ENCODE measurements at places on chromosomes 7 and 10.
A peak's percentile ranks its signal among the peaks of the same experiment; 100 is the strongest.

DNA sequence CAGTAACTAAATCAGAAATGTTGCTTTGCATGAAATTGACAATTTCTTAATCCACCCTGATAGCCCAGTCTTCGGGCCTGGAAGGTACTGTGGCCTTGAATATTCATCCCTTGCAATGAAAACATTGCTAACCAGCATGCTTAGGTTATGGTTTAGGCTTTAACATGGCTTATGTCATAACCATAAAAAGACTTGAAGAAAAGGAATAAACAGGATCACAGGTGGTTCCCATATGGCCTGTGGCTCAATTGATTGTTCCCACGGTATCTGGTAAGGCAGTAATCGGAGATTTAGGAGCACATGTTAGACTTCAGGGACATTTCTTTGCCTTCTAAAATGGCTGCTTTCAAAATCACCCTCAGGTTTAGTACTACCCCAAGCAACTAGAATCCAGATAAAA, 139.5 kb downstream of the ST7 start:
- no peak for DNase-seq

DNA sequence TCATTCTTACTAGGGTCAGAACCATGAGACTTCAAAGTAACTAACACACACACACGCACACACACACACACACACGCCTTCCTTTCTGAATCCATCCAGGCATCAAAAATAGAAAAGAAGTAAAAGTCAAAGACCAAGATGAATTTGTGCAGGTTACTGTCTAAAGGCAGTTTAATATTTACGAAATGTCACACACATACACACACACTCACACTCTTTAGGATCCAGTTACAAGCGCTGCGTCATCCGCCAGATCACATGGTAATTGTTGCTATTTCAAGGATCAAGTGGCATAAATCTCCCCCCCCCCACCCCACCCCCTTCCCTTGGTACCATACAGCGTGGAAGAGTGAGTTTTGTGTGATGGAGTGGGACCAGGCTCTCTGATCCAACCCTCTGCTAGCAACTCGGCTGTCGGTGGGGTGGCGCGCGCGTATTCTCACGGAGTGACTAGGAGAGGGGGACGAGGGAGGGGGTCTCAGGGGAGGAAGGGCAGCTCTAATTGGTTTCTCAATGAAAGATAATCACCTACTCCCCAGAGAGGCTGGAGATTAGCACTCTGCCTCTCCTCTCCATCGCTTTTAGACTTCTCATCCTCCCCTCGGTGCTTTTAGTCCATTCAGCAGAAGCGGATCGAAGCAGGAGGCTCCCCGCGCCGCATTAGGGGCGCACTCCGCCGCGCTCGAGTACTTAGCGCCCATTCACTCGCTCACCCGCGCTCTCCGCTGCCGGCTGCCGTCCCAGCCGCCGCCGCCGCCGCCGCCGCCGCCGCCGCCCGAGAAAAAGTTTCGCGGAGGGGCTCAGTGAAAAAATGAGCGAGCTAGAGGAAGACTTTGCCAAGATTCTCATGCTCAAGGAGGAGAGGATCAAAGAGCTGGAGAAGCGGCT, 83.5 kb upstream of the PRKG1 start:
- peak; percentile 57 for DNase-seq

DNA sequence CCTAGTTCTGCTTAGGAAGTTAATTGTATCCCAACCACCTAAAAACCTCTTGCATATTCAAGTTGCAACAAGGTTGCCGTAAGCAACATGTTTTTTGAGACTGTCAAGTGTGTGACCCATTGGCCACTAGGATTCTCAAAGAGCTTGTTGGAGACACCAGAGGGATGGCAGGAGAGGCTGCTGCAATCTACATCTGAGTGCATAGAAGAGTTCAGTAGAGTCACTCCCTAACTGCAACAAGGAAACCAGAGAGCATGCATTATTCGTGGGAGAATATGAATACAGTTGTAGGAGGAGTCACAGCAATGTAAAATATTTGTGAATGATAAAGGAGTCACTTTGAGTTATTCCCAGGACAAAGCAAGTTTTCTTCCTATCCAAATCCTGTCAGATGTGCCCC, 538.6 kb downstream of the TNS3 start:
- DNase-seq = no peak

- peak; percentile 78 for DNase-seq
These were observed 2.5 kb upstream of the ZNF22 start for GRCh38 chr10:44998146-44998631.

- DNase-seq = no peak
These were observed 3.0 kb downstream of the CALN1 start for GRCh38 chr7:72408966-72409637.

DNA sequence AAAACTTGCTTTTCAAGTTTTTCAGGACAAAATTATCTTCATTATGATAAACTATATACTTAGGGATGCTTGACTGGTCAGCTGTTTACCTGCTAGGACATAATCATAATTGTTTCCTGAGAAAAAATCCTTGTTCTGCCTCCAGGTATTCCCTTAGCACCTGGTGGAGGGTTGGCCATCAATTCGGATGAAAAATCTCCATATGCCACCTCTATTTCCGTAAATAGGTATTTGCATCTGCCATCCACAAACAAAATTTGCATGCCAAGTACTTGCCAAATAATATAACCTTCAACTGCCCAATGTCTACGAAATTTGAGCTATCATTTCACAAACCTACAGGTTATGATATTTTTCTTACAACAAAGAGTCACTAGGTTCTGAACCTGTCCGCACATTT, 126.2 kb downstream of the RNF133 start:
- DNase-seq = no peak

- DNase-seq = no peak
These were observed 70.2 kb downstream of the ABCC2 start for GRCh38 chr10:99852481-99853213.

DNA sequence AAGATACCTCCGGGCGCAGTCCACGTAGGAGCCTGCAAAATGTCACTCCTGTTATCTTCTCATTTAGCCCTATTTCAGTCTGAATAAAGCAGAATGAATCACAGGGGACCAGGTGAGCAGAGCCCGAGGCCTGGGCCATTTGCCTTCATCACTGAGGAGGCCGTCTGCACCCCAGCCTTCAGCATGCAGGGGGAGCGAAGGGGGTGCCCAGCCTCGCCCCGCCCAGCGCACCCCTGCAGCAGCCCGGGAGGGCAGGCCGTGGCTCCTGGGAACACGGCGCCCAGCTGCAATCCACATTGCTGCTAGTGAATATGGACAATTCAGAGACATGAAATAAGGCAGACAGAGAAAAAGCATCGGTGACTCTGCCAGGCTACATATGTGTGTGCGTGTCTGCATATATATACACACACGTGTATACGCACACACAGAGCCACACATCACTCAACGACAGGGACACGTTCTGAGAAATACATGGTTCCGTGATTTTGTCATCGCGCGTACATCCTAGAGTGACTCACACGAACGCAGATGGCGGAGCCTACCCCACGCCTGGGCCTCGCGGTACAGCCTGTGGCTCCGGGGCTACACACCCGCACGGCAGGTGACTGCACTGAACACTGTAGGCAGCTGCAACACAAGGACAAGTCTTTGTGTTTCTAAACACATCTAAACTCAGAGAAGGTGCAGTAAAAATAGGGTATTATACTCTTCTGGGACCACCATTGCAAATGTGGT, 15.2 kb upstream of the ELFN1 start:
- no peak for DNase-seq

DNA sequence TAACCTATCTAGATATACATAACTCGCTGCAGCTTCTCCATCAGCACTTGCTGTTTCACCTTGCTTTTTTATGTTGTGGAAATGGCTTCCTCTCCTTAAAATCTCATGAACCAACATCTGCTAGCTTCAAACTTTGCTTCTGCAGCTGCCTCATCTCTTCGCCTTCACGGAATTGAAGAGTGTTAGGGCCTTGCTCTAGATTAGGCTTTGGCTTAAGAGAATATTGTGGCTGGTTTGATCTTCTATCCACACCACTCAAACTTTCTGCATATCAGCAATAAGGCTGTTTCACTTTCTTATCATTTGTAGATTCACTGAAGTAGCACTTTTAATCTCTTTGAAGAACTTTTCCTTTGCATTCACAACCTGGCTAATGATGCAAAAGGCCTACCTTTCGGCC, 49.2 kb upstream of the AGR3 start:
- DNase-seq = no peak

GRCh38 chr7:11315666-11316258, 342.1 kb downstream of the PHF14 start:
- no peak for DNase-seq

DNA sequence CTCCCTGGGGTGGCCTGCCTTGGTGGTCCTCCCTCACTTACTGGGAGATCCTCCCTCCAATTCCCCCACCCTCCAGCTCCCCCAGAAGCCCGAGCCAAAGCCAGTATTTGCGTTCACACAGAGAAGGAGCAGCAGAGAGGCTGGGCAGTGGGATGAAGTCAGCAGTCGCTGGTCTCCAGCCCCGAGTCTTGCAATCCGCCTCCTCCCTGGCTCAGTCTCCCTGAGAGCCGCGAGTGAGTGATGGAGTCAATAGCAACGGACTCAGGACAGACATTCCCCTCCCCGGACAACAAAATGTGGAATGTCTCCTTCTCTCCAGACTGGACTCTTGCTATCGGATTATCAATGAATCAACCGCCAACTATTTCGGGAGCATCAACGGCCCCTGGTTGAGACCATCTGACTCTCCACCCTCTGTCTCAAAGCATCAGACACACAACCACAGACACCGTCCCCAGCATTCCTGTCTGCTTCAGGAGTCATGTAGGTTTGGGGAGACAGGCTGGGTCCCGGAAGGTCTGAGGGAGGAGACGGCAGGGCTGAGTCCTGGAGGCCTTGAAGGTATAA, 178.4 kb downstream of the SH3PXD2A start:
- DNase-seq = peak; percentile 79

DNA sequence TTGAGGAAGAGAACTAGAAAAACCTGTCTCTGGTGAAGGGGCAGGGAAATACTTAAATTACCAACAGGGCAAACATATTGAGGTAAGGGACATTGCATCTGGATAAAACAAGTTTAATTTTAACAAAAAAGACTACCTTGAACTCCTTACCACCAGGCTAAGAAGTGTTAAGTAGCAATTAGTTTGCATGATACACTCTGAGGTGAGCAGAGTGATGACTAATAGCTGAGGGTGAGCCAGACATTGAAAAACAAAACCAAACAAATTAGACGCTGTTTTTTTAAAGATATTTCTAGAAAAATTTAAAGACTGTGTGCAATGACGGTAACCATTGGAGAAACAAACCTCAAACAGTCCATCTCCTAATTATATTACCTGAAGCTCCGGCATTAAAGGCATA, 105.9 kb downstream of the ANKRD7 start:
- no peak for DNase-seq

DNA sequence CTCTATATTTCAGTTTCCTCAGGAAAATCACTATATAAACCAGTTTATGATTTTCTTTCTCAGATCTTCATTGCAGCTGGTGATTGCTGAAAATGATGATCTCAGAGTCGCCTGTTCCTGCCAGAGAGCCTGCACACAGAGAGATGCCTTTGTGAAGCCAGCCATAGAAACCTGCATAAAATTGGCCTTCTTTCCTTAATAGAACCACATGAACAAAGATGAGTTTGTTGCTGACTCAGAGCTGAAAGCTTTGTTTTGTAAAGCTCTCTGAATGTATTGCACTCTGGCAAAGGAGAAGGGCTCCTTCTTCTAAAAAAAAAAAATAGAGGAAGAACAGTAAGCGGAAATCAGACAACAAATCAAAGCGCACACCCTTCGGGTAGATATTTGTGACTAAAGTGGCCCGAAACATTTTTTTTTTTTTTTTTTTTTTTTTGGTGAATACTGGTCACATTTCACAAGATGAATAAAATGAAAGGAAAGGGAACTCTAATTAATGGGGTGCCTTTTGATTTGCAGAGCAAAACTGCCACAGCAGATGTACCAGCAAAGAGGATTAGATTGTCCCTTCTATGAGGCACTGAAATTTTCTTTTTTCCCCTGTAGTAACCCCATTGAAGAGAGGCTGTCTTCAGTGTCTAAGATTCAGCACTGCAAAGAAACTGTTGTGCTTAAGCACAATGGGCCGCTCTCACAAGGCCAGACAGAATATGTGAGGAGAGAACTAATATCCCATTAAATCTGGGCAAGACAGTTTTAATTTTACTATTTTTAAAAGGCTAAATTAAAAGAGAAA, 75.1 kb upstream of the PTPRZ1 start:
- no peak for DNase-seq

- no peak for DNase-seq
These were observed 306.9 kb downstream of the GLRX3 start for GRCh38 chr10:130443066-130443465.

- DNase-seq = no peak
These were observed 92.8 kb upstream of the HPS1 start for GRCh38 chr10:98539578-98539977.

- DNase-seq = no peak
These were observed 10.7 kb downstream of the HECTD2 start for GRCh38 chr10:91420868-91421267.

- DNase-seq = no peak
These were observed 27.6 kb downstream of the WDR86 start for GRCh38 chr7:151382079-151382885.

DNA sequence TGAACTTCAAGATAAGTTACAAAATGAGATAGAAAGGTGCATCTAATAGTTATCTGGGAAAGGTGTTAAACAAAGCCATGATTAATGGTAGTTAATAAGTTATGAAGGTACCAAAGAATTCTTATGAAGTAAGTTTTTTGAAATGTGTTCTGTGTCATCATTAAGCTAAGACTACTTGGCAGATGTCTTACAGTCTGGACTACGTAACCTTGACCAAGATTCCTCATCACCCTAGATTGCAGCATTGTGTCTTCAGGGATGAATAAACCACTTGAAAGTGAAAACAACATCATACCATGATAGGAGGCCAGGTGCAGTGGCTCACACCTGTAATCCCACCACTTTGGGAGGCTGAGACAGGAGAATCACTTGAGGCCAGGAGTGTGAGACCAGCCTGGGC, 48.2 kb downstream of the GOT1 start:
- no peak for DNase-seq

- DNase-seq = no peak
These were observed 132.7 kb upstream of the HGF start for GRCh38 chr7:81902536-81902935.
